Nephron progenitor cell (in vitro differentiated cells): ENCODE measurements at places on chromosomes 2 and 18.
A peak's percentile ranks its signal among the peaks of the same experiment; 100 is the strongest.

DNA sequence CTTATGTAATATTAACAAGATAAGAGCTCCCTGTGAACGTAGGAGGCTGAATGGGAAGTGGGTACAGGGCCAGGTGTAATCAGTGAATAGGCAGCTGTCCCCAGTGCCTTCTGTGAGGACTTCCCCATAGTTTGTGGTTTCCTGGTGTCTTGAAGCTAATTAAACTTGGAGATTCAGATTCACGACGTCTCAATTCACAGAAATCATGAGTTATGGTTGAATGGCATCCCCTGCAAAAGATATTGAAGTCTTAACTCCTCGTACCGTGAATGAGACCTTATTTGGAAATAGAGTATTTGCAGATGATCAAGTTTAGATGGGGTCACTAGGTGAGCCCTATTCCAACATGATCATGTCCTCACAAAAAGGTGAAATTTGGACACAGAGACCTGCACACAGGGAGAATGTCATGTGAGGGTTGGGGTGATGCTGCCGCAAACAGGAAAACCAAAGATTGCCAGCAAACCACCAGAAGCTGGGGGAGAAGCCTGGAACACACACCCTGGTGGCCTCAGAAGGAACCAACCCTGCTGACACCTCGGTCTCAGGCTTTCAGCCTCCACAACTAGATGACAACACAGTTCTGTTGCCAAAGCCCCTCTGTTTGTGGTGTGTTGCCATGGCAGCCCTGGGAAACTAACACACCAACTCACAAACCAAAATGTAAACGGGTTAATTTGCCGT is 13.2 kb downstream of the ARL4C start:
- no peak for DNase-seq

DNA sequence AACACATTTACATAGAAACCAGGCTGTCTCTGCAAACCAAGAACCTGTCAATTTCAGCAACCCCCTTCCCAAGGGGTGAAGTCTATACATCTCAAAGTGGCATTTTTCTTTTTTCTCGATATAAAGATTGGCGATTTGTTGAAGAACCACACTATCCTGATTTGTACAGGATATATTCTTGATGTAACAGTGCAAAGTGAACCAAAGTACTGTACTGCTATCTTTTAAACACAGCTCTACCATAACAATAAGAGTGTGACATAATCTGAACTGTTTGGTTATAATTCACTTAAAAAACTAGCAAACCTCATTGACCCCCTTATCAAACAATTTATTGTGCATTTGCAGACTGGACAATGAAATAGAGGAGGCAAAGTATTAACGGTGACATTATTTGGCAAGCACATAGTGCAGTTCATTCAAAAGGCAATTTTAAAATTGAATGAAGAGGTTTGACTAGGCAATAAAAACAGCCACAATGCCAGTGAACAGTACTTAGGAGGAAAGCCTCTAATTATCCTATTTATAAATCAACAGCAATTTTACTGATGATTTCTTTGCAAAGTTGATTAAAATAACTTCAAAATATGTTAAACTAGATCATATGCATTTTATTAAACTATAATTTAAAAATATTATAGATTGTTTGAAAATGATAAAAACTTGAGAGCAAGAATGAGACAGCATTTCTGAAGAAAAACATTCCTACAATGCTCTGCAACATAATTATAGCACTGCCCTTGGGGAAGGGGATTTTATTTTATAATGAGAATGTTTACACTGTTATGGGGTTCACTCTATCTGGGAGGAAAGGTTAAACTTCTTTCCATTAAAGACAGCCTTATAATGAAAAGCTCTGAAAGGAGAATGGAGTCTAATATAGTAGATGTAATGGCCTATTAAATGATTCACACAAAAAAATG is 440.9 kb downstream of the ZEB2 start:
- no peak for DNase-seq

- peak; percentile 38 for DNase-seq
Observed at GRCh38 chr18:10401521-10401920, 52.9 kb upstream of the APCDD1 start.

- no peak for DNase-seq
Observed at GRCh38 chr2:149994057-149994728, 406.6 kb upstream of the MMADHC start.

DNA sequence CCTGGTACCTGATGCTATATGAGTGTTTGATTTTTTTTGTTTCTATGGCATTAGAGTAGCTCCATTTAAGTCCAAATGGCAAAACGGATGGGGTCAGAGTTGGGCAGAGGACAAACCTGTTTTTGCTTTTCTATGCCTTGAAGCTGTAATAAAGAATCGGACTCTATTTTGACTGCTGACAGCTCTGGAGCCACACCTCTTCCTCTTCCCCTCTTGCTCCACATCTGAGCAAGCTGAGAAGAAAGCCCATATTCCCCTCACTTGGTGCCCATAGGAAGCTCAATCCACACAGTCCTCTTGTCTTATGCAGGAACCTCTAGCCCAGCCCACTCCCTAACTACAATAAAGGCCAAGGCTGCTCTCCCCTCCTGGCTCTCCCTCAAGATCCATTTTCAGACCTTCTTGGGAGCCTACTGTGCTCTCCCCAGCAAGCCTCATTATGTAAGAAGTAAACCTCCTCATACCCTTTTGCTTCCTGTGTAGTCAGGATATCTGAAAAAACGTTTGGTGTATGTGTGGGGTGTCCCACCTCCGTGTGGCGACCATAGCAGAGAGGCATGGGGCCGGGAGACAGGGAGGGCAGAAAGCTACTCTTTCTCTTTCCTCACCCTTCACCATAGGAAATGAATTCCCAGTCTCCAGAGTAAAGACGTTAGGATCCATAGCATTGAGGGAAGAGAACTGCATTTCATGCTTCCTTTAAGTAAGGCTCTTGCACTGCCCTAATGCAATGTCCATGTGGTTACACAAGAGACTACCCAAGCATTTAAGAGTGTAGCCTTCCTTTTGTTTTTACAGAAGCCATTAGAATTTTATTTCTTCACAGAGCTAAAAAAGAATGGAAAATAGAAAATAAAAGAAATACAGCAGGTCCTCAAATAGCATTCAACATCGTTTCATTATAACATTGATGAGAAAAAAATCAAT is 41.9 kb upstream of the RAPGEF4 start:
- no peak for DNase-seq

- no peak for DNase-seq
Observed at GRCh38 chr2:10048501-10049171, 5.3 kb downstream of the KLF11 start.
